ENCODE measurements at places on chromosomes 6 and 20.
A peak's percentile ranks its signal among the peaks of the same experiment; 100 is the strongest.

- DNase-seq = no peak
Measured at GRCh38 chr20:51359401-51359800, 183.1 kb downstream of the NFATC2 start.

DNA sequence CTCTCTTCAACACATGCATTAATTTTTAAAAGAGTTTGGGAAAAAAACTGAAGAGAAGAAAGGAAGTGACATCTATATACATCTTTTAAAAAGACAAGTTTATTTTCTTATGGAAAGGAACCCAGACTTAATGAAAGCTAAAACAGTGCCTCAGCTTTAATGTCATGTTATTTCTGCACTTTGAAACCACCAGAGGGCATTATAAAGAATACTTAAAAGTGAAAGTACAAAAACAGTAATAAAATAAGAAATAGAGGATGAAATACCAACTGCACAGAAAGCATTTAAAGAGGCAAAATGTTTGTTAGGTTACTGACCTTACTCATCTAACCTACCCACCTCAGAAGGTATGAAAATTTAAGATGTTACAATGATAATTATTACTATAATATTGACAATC, 98.8 kb downstream of the HUS1B start:
- no peak for DNase-seq

- DNase-seq = peak; percentile 36
Measured at GRCh38 chr6:39576556-39577303, 148.5 kb downstream of the KIF6 start.

DNA sequence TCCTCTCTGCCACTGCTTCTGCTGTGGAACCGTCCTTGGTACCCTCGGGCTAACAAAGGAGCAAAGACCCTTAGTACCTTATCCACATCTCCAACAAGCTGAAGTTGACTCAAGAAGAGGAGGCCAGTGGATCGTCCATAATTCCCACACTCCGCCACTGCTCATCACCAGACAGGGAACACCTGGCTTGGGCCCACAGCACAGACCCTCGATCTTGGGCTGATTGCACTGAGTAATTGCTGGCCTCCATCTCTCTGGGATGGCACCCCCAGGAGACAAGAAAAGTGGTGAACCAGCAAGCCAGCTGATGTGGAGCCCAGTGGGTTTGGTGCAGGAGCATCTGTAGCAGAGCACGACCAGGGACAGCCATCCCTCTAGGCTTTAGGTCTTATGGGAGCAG, 109.4 kb upstream of the GRIK2 start:
- no peak for DNase-seq

DNA sequence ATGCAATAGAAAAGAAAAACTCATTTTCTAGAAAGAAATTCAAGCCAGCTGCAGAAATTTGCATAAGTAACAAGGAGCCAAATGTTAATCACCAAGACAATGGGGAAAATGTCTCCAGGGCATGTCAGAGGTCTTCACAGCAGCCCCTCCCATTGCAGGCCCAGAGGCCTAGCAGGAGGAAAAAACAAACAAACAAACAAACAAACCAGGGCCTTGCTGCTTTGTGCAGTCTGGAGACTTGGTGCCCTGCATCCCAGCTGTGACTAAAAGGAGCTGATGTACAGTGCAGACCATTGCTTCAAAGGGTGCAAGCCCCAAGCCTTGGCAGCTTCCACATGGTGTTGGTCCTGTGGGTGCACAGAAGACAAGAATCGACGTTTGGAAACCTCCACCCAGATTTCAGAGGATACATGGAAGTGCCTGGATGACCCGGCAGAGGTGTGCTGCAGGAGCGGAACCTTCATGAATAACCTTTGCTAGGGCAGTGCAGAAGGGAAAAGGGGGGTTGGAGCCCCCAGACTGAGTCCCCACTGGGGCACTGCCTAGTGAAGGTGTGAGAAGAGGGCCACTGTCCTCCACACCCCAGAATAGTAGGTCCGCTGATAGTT, 110.9 kb upstream of the AKAP12 start:
- DNase-seq = no peak

DNA sequence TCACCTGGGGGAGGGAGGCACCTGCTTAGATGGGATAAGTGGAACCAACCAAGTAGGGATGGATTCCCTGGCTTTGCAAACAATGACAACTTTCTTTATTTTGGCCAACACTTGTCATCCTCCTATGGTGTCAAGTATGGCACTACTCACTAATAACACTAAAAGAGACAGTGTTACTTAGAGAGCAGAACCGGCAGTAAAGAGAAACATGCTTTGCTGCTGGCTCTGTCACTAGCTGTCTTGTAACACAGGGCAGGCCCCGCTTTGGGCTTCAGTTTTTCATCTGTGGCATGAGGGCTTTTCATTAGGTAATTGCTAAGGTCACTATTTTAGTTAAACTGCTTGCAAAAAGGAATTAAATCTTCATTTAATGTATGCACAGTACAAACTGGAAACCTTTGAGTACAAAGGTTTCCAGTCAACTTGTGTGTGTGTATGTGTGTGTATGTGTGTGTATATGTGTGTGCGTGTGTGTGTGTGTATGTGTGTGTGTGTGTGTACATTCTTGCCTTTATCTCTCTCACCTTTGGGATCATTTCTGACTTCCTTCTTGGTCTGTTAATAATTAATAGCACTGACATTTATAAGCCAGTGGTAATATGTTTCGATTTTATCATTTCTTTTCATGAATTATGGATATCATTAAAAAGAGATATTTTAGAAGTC, 64.7 kb downstream of the BTBD3 start:
- DNase-seq = no peak

- DNase-seq = no peak
Measured at GRCh38 chr6:129607581-129608186, 102.3 kb downstream of the ARHGAP18 start.

- DNase-seq = no peak
Measured at GRCh38 chr6:165950316-165950715, 217.3 kb downstream of the TBXT start.

GRCh38 chr6:53241938-53242337, 93.3 kb upstream of the GCM1 start:
- peak; percentile 93 for DNase-seq

GRCh38 chr6:151875524-151875923, 68.0 kb downstream of the ESR1 start:
- DNase-seq = no peak

DNA sequence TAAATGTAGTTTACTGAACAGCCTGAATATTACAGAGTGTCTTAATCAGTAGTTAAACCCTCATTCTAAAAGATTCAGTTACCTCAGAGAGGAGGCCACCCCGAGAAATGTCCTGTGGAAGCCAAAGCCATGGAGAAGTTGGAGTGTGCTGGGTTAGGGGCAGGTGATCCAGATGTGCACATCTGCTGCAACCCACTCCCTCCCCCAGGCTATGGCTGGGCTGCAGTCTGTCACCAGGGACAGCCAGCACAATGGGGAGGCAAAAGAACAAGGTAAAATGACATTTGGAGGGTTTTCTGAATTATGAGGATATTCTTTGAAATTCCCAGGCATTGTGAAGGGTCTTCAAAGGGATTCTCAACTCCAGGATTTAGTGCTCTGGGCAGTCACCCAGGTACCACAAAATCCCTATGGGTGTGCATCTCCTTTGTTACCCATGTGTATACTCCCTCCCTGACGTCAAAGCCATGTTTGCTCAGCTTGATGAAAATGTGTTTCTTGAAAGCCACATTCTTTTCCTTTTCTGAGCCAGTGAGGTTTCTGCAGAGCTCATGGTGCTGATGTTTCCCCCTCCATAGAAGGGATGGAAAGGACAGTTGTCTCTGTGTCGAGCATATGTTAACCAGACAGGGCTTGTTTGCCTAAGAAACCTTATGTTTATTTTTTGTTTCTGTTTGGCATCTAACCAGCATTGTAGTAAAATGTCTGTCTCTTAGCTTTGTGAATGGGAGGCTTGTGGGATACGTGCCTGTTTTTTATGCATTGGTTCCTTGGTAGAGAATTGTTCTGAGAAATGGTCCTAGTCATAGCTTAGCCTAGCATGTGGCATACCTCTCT, 212.3 kb upstream of the TBX18 start:
- no peak for DNase-seq

GRCh38 chr6:157054531-157054979, 268.8 kb downstream of the TMEM242 start:
- DNase-seq = peak; percentile 50

GRCh38 chr6:20399518-20399917, 2.2 kb upstream of the E2F3 start:
- no peak for DNase-seq

- DNase-seq = no peak
Measured at GRCh38 chr20:17344790-17345189, 118.0 kb downstream of the PCSK2 start.

- DNase-seq = no peak
Measured at GRCh38 chr6:33716379-33716778, 4.9 kb upstream of the UQCC2 start.

DNA sequence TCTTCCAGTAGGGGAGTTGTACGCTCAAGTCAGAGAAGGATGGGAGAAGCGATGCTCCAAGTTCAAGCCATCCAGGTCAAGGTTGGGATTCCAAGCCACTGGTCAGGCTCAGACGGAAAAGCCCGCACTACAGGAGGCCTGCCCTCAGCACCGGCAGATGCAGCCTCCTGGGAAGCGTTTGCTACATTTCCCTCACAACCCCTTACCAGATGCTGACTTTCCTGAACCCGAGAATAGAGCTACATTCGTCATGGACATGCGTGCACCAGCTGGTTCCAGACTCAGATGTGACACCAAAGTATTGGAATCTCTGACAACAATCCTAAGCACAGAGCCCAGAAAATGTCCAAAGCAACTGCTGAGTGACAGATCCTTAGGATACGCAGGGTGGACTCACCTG, 174.8 kb downstream of the SASH1 start:
- no peak for DNase-seq

- no peak for DNase-seq
Measured at GRCh38 chr20:1414982-1415381, 22.1 kb upstream of the FKBP1A start.

DNA sequence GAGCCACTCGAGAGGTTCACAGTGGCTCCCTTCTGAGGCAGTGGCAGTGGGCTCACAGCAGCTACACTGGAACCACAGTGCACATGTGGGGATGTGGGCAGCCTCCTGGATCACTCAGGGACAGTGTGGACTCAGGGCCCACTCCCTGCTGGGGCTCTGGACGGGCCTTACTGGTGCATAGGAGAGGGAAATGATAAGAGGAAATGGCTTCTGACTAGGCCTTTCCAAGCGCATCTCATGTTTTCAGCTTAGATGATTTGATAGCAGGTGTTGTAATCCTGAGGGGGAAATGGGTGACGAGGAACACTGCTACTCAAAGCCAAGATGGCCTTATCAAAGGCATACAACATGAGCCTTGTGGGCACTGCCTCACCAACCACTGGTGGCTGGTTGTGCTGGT, 44.0 kb downstream of the PANK2 start:
- peak; percentile 51 for DNase-seq

GRCh38 chr6:3529721-3530120, 72.9 kb upstream of the SLC22A23 start:
- no peak for DNase-seq

DNA sequence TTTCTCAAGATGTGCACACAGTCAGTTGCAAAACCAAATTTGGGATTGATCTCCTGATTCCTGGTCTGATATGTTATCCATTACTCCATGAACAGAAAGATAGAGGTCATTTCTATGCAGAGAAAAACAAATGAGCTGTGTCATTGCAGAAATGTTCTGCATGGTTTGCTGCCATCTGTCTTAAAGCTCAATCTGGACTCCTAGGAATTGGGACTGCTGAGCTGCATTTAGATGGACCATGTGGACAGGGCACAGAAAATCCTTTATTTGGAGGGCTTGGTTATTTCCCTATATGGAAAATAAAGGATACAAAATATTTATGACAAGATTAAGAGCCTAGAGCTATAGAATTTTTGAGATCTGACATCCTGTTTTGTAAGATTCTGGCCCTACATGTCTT, 91.3 kb downstream of the ADGRB3 start:
- DNase-seq = no peak

GRCh38 chr6:139112146-139112545, 22.7 kb upstream of the HECA start:
- DNase-seq = no peak

GRCh38 chr6:41445261-41445660, 100.9 kb upstream of the FOXP4 start:
- no peak for DNase-seq

DNA sequence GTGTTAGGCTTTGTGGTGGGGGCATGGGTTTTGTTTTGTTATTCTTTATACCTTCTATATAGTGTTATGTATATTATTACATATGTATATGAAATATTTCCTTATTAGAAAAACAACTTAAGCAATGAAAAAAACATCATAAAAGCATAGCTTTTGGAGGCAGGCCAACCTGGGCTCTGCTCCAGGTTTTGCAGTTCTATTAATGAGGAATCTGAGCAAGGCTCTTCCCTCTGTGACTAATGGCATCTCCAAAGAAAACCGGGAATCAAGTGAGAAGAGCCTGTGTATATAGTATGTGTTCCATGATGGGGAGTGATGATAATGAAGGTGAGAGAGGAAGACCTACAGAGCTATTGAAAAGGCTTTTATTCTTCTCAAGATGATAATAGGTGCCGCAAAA, 291.1 kb downstream of the CLIC5 start:
- DNase-seq = no peak

DNA sequence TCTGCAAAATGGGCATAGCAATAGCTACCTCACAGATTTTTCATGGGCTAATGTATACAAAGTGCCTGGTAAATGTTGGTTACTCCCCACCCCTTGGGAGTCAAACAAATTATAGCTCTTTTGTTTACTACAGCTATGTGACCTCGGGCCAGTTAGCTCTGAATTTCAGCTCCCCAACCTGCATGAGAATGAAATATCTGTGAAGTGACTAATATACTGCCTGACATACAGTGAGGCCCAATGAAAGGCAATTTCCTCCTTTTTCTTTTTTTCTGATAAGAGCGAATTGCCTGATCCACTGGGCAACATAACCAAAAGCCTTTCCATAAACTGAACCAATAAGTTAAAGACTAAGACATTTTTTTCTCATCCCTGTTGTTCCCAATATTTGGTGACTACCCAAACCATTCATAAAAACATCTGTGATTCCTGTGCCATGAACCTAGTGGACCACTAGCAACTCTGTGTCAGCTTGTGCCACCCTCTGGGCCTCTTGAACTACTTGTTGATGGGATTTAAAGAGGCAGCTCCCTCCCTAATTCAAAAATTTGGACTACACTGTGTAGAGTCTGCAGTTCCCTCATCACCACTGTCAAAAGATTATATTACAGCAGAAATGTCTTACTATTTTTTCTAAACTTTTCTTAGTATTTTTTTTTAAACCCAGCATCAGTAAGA, 91.9 kb upstream of the TMEM30A start:
- DNase-seq = no peak

DNA sequence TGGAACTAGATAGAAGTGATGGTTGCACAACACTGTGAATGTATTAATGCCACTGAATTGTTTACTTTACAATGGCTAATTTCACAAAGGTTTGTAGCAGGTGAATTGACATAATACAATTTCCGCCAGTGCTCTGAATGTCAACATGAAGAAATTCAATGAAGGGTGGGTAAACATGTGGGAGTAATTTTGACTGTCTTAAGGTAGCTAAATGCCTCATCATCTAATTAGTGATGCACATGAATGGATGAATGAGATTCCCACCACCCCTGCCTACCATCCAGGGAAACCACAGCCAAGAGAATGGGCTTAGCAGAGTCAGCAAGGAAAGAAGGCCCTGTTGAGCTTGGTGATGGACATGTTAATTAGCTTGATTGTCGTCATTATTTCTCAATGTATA, 275.3 kb downstream of the ALDH8A1 start:
- no peak for DNase-seq
